Activated T-cell treated with anti-CD3 and anti-CD28 coated beads for 24 hours (primary cell): ENCODE measurements at places on chromosomes 3 and 15.

GRCh38 chr15:88397506-88397905 lies 69.7 kb downstream of the MRPL46 start:
- no peak for DNase-seq

- no peak for DNase-seq
Observed at GRCh38 chr3:37628711-37629301, 232.9 kb upstream of the CTDSPL start.

- DNase-seq = no peak
Observed at GRCh38 chr3:122019493-122019892, 2.6 kb downstream of the ILDR1 start.

- no peak for DNase-seq
Observed at GRCh38 chr3:189143321-189143720, 28.4 kb upstream of the TPRG1 start.

GRCh38 chr15:69668963-69669362 lies 216.3 kb downstream of the RPLP1 start:
- peak; percentile 3 for DNase-seq

- no peak for DNase-seq
Observed at GRCh38 chr3:102036017-102036416, 186.7 kb downstream of the NFKBIZ start.

GRCh38 chr3:17110660-17111396 lies 226.1 kb downstream of the PLCL2 start:
- DNase-seq = no peak

GRCh38 chr3:126852511-126852910 lies 130.4 kb upstream of the PLXNA1 start:
- no peak for DNase-seq

DNA sequence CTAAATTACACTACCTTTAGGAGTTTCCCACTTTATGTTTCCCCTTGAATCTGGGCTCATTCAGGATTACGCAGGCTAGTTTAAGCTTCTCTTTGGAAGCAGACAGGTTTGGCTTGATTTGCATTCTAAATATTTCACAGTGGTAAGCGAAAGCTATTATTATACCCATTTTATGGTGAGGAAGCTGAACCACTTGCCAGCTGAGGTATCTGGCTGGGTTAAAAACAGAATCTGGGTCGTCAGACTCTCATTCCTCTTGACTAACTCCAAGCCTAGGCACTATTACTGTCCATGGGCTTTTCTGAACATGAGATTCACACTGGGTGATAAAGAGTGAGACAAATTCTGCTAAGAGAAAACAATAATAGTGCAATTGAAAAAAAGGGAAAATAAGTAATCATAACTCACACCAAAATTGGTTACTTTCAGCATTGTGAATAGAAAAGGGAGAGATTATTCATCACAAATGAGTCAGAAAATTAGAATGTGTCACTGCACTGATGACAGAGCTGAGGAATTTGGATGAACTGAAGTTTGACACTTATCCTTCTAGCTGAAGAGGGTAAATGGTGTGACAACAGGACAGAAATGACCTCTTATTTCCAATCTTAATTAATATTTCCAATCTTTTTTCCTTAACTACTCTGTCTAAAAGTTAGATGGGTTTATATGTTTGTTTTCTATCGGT lies 211.3 kb downstream of the TIGIT start:
- DNase-seq = no peak

GRCh38 chr3:195094191-195094921 lies 176.6 kb downstream of the XXYLT1 start:
- no peak for DNase-seq

GRCh38 chr3:148833223-148833622 lies 5.6 kb downstream of the CPB1 start:
- DNase-seq = no peak

- DNase-seq = no peak
Observed at GRCh38 chr3:9817436-9817835, 7.4 kb downstream of the TTLL3 start.

GRCh38 chr15:68776477-68777270 lies 44.0 kb downstream of the ANP32A start:
- DNase-seq = no peak

- DNase-seq = no peak
Observed at GRCh38 chr3:197514786-197515355, 40.9 kb downstream of the BDH1 start.

DNA sequence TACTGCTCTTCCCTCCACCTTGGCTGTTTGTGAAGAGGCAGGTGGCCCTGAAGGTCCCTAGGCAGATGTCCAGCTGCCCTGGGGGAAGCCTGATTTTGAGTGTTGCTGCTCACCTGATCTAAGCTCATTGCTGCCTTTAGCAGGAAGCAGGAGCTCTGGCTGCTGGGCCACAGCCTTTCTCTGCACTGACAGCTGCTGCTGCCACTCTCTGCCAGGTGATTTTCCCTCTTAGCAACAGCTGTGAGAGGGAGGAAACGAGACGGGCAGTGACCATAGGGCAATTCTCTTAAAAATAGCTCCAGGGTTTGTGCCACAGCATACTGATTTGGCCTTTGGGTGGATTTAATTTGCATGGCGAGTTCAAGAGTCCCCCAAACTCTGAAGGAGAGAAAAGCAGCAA lies 415.8 kb upstream of the SEMA6D start:
- no peak for DNase-seq
